ENCODE measurements at places on chromosomes 5 and 9. TPM values are rescaled to one million over a fixed set of nuclear protein-coding genes. Genes with fewer than 3 reads are reported as not detected.

SLC27A6 gene
- total RNA-seq, result not detected

C7 gene
- total RNA-seq, result not detected

IL13 gene
- total RNA-seq, result 1.4 TPM

ELP1 gene
- total RNA-seq, result 20.7 TPM

PGGT1B gene
- 26.1 TPM for total RNA-seq

SLC46A2 gene
- not detected for total RNA-seq

PHYHD1 gene
- total RNA-seq, result 0.55 TPM

PTGER4 gene
- 50.8 TPM for total RNA-seq

IRX2 gene
- not detected for total RNA-seq

LRRC19 gene
- not detected for total RNA-seq

CAMK4 gene
- 82.7 TPM for total RNA-seq

LTC4S gene
- total RNA-seq, result 3.8 TPM

AHRR gene
- total RNA-seq, result 57.2 TPM

ALDH1A1 gene
- total RNA-seq, result not detected

RANBP17 gene
- total RNA-seq, result not detected

NPR2 gene
- 11.1 TPM for total RNA-seq

SPINK13 gene
- total RNA-seq, result not detected

FLT4 gene
- total RNA-seq, result 1.6 TPM

NR2F1 gene
- total RNA-seq, result not detected

ALAD gene
- 30.7 TPM for total RNA-seq

PRDM9 gene
- total RNA-seq, result not detected

GPX8 gene
- not detected for total RNA-seq

GMCL2 gene
- total RNA-seq, result not detected

PCDHGA6 gene
- total RNA-seq, result 0.11 TPM

STC2 gene
- 14.8 TPM for total RNA-seq

CMYA5 gene
- total RNA-seq, result 0.18 TPM

NR4A3 gene
- 0.29 TPM for total RNA-seq

ACOT12 gene
- total RNA-seq, result not detected

IL3 gene
- not detected for total RNA-seq

KCNIP1 gene
- not detected for total RNA-seq

PLAC8L1 gene
- total RNA-seq, result not detected

PKD2L2 gene
- not detected for total RNA-seq

SLC6A18 gene
- total RNA-seq, result not detected

SLC6A3 gene
- total RNA-seq, result not detected

ARID3C gene
- total RNA-seq, result not detected

BTNL3 gene
- not detected for total RNA-seq

CCL21 gene
- total RNA-seq, result not detected

SLC6A19 gene
- not detected for total RNA-seq

GPRIN1 gene
- total RNA-seq, result 1.9 TPM

SLC4A9 gene
- 0.13 TPM for total RNA-seq

FOXD4 gene
- not detected for total RNA-seq

NOXA1 gene
- total RNA-seq, result 0.52 TPM

CCNJL gene
- not detected for total RNA-seq

SERINC5 gene
- 52.5 TPM for total RNA-seq

SLC34A3 gene
- total RNA-seq, result not detected

SCGB3A2 gene
- not detected for total RNA-seq

RABL6 gene
- 118 TPM for total RNA-seq

OTULINL gene
- total RNA-seq, result 59.6 TPM

AK8 gene
- 0.39 TPM for total RNA-seq

PCDHB10 gene
- not detected for total RNA-seq

SPINK4 gene
- not detected for total RNA-seq

LCN9 gene
- not detected for total RNA-seq

PAEP gene
- total RNA-seq, result not detected

TMEM215 gene
- not detected for total RNA-seq

RNF180 gene
- total RNA-seq, result not detected

SLC45A2 gene
- total RNA-seq, result 0.34 TPM

LHX2 gene
- not detected for total RNA-seq
